H54 (cell line): ENCODE measurements at places on chromosomes 7 and 10.

- no peak for DNase-seq
Measured at GRCh38 chr10:102545265-102545871, 41.6 kb downstream of the SUFU start.

DNA sequence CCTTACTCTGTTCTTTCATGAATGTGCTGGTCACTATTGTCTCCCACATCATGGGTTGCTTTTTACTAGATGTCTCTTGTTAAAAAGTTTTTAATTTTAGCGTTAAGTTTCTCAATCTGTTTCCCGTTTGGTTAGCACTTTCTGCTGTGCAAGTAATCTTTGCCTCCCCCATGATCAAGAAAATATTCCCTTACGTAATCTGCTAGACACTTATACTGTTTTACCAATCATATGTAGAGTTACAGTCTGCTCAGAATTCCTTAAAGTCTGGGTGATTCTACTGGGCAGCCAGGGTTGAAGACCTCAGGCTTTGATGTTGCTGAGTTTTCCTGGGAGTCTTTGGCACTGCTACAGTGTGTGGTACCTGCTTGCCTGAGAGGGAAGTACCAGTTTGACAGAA, 38.2 kb upstream of the RPA3 start:
- no peak for DNase-seq

DNA sequence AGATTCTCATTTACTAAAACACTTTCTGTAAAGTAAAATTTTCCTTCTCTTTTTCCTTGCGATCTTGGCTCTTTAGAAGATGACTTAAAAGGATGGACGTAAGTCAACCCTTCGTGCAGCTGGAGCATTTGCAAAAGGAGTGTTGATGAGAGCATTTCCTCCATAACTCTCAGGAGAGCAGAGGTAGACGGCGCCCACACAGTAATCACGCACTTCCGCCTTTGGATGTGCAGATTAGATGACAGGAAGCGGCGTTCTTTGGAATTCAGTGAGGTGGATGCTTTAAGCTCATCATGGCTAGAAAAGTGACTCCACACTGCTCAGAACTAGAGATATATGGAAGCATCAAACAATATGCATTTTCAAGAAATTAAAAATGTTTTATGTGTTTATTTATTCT, 43.0 kb upstream of the NPS start:
- no peak for DNase-seq

DNA sequence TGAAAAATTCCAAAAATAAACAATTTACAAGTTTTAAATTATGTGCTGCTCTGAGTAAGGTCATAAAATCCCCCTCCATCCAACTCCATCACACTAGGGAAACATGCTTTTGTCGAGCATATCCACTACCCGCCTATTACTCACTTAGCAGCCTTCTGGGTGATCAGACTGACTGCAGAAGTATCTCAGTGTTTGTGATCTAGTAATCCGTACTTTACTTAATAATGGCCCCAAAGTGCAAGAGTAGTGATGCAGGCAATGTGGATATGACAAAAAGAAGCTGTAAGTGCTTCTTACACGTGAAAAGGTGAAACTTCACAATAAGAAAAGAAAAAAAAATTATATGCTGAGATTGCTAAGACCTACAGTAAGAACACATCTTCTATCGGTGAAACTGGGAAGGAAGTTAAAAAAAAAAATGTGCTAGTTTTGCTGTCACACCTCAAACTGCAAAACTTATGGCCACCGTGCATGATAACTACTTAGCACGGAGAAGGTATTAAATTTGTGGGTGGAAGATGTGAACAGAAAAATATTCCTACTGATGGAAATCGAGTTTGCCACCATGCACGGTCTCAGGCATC, 43.2 kb downstream of the SEMA3C start:
- no peak for DNase-seq

DNA sequence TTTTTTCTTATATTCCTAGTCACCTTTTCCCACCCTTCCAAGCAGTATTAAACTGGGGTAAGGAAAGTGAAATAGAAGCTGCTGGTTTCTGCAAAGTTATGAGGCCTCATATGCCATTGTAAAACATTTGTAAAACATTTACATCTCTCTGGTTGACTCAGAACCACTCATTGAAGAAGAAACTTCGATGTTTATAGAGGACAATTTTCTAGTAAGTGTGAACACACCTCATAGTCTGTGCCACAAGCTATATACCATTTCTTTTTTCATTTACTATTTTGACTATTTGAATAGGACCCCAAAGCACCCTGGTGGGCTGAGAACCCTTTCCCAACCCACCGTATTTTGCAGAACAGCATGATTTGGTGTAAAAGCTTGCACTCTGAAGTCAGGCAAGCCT, 12.9 kb upstream of the ITGB1 start:
- DNase-seq = no peak

DNA sequence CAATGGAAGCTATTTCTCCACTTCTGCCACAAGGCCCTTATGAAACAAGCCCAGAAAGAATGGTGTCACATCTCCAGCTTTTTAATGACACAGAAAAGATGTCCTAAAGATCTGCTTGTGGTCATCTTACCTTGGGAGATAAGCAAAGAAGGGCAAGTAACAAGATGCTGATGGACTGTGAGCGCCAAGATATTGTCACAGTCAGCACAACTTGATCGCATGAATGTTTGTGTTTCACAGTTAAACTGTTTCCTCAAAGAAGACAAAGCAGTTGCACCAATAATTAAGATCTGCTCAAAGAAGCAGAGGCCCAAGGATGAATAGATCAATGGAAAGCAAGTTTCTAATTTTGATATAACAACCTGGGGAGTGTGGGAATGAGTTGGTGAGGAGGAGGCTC, 15.9 kb downstream of the ICA1 start:
- no peak for DNase-seq

DNA sequence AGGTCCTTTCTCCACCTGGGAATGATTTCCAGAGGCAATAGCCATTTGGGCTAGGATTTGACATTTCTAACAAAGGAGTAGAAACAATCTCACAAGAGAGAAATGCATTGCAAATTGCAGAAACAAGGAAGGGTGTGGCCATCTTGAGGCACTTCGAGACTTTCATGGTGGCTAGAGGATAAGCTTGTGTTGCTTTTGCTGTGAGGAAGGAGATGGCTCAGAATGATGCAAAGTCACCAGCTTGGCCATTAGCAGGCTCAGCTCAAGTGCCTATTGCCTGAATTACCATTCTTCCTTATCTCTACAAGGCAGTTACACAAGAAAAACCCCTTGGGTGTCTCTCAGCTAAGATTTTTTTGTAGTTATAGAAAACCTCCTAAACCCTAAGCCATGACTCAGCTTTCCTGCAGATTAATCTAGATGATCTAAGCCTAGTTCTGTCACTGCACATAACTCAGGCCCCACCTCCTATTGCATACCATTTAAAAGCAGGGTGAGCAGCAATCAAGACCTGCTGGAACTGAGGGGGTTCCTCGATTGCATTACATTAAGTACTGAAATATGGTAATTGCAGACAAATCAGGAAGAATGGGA, 683.1 kb downstream of the NRG3 start:
- no peak for DNase-seq

DNA sequence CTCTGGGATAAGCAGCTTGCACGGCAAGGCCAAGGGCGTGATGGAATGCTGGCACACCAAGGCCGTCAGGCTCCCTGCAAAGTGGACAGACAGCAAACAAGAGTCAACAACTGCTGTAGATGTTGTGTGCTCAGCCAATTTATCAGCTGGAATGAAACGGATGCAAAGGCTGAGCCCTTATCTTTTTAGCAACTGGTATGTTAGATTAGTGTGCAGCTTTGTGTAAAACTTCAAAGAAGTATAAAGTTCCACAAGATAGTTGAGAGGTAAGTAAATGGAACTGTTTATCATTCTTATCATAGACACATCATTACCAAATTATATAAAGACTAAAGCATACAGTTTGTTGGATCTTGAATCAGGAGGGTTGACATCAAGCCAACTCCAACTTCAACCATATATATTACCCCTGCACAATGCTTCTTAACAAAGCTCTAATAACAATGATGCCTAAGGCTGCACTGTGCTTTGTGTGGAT, 289.0 kb downstream of the TNS3 start:
- no peak for DNase-seq

DNA sequence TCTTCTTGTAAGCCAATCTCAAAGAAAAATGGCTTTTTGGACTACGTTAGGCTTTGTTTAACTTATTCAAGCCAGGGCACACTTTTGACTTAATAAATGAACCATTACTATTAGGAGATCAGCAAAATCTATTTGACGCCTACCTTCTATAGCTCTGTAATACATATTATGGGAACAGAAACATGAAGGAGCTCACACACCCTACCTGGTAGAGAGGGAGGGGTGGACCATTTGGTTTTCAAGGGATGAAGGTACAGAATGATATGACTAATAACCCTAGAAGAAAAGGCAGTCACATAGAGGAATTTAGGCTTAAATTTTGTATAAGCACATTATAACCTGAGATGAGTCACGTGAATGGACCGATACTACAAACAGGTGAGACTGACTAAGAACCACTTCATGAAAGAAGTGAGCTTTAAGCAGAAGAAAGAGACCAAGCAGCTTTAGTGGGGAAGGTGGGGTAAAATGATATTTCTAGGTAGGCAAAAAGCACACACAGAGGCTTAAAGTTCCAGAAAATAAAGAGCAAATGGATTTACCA, 106.8 kb upstream of the CTTNBP2 start:
- no peak for DNase-seq

- no peak for DNase-seq
Measured at GRCh38 chr10:102233997-102234396, 7.3 kb downstream of the PITX3 start.

DNA sequence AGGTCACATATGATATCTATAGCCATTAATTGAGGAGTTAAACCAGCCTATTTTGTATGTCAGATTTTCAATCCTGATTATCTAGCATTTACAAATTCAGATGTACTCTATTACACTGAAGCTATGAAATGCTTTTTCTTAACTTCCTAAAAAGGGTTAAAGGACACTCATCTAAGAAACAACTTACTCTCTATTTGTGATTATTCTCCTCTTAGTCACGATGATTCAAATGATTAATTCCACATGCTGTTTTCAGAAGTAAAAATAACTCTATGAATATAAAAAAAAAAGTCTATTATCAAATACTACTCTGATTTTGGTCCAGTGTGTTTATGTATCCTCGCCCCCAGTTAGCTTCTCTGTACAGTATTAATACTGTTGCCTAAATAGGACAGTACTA, 1199.9 kb downstream of the GATA3 start:
- DNase-seq = no peak

- DNase-seq = no peak
Measured at GRCh38 chr7:135283959-135284638, 50.5 kb downstream of the STRA8 start.

- no peak for DNase-seq
Measured at GRCh38 chr10:96283351-96283750, 12.0 kb upstream of the BLNK start.

- peak; percentile 68 for DNase-seq
Measured at GRCh38 chr10:43255634-43256431, 11.0 kb downstream of the RASGEF1A start.
